COR-L47 (cell line): ENCODE measurements at places on chromosomes 3 and 15.

GRCh38 chr15:74200412-74200815 is 2.2 kb downstream of the STRA6 start:
- no peak for DNase-seq

DNA sequence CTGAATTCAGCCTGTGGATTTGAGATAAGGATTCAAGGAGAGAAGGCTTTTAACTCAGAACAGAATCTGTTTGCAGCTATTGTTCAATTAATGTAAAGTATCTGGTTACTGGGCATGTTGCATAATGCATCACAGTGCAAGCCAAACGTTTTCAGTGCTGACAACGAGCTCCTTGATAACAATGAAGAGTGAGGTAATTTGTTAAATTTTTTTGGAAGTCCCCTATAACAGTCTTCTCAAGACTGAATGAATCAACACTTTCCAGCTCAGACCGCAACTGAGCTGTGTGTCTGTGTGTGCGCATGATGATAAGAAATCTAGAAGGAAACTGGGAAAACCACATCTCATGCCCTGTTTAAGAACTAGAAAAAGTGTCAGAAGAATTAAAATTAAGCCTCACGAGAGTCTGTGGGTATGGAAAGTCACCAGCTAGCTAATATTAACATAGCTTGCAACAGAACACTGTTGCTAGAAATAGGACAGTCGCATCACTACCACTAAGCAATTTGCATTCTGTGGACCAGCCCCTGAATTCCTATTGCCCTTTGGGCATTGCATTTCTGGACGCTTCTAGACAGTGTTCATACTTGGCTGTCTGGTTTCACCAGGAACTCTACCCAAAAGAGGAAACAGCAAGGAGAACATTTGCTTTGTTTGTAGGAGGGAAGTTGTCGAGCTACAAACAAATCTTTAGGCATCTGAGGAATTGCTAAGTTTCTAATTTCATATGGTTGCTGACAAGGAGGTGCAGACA is 43.7 kb upstream of the ATP2C1 start:
- no peak for DNase-seq

- peak; percentile 2 for DNase-seq
Observed at GRCh38 chr15:56817321-56818080, 84.2 kb upstream of the ZNF280D start.

GRCh38 chr3:127233371-127233770 is 40.4 kb downstream of the PRR23E start:
- DNase-seq, result no peak

DNA sequence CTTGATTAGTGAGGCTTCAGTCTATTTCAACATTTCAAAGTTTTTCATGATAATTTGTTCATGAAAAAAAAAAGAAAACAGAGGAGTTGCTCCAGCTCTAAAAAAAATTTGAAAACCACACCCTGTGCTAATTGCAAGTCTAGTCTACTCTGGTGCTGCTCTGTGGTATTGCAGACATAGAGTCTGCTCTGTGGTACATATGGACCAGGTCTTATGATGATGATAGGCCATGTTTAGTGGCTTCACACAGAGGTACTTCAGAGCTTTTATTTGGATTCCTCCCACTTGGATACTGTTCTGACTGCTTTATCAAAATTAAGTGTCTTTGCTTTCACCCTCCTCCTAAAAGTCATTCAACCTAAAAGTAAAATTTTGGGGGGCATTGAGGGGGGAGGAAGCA is 160.8 kb downstream of the ALCAM start:
- DNase-seq, result no peak

- DNase-seq, result no peak
Observed at GRCh38 chr3:69200384-69201068, 78.1 kb upstream of the LMOD3 start.

- DNase-seq, result no peak
Observed at GRCh38 chr3:41464858-41465257, 265.6 kb downstream of the CTNNB1 start.

DNA sequence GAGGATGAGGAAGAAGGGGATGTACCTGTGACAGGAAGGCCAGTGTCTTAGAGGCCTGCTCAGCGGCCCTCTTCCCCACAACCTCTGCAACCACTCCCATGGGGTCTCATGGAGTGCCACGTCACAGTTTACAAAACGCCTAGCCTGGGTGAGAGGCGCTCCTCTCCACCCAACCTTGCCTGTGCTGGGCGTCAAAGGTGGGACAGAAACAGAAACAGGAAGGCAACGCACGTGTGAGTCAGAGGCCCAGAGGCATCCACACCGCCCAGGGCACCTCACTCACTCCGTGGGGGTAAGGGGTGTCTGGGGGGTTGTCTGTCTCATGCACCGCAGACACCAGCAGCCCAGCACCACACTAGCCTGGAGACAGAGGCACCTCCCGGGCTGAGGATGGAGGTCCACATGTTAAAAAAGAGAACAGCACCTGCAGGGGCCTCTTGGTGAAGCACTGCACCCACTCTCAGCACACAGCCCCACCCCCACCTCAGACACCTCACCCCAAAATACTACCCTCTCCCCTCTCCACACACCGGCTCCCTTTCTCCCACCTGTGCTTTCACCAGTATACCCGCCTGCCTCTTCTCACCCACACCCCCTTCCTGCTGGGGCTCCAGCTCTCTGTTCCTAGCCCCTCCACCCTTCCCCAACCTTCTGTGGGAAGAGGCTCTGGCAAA is 4.7 kb upstream of the CALML4 start:
- DNase-seq, result no peak

DNA sequence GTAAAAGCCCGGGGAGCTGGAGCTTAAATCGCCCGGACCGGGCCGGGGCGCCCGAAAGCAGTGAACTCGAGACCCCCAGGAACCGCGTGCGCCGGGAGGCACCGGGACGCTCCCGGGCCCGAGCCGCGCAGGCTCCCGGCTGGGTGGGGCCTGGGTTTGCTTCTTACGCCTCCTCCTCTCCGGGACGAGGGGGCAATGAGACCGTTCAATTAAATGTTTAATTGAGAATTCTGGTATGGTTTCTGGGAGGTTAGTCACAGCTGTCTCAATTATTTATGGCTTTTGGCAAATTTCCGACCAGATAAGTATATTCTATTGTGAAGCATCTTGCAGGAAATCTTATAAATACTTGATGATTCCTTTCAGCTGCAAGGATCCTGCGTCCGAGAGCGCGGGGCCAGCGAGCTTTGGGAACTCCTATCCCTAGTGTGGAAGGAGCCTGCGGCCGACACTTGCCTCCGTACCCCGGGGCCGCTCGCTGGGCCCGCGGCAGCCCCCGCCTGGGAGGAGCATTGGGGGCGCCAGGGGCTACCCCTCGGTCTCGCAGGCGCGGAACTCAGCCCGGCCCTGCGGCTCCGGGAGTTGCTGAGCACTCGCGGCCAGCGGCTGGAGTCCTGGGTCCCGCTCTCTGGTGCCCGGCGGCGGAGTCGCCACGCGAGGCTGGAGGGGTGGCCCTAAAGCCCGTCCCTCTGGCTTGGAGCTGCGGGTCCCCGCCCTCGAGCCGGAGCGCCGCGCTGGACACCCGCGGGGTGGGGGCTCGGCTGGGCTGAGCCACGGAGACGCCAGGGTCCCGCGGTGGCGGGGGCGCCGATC is 10.3 kb downstream of the ISL2 start:
- DNase-seq, result no peak

GRCh38 chr3:195704433-195704999 is 16.3 kb upstream of the MUC20 start:
- DNase-seq, result no peak

GRCh38 chr3:171176244-171176933 is 149.9 kb upstream of the SLC2A2 start:
- DNase-seq, result no peak

DNA sequence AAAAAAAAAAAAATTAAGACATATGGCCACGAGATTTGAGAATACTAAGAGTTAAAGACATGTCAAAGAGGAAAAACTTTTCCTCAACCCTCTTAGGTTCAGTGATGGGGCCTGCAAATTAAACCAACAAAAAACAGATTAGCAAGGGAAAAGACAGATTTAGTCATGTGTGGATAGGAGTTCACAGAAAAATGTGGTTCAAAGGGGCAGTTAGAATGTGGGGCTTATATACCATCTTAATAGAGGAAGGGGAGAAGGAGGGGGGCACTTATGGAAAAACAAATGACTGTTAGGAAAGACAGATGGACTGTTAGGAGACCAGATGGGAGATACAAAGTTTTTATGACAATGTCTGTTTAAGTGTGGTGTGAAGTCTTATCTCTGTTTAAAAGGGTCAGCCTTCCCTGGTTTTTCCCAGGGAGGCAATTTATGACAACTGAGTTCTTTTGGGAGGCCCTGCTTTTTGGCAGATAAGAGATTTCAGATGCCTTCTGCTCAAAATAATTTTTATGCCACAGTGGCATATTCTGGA is 68.7 kb upstream of the FURIN start:
- no peak for DNase-seq

- DNase-seq, result no peak
Observed at GRCh38 chr3:115108614-115109013, 38.5 kb downstream of the ZBTB20 start.

GRCh38 chr15:82647045-82647834 is at the start of gene CPEB1:
Gene CPEB1, minus strand, starts transcription at chr15:82647363. Its CDS starts 18,904 bp downstream, at chr15:82628459.
- peak; percentile 1 for DNase-seq

GRCh38 chr3:137792626-137793271 is 28.6 kb downstream of the SOX14 start:
- DNase-seq, result peak; percentile 27

DNA sequence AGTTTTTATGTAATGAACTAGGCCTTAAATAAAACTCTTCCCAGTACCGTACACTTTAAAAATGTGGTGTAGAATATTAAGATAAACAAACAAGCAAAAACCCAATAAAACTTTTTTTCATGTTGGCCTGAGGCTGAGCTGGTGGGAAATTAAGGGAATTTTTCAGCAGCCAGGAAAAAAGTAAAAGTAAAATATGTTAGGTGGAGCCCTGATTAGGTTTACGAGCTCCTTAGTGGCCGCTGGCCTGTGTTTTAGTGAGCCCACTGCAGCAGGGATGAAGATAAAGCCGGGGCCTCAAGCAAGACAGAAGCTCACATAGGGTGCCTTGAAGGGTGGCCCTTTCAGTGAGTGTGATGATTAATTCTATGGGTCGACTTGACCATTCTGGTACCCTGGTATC is 16.1 kb upstream of the ARL14 start:
- DNase-seq, result no peak

GRCh38 chr15:58267051-58267450 is 128.9 kb downstream of the AQP9 start:
- DNase-seq, result no peak

- peak; percentile 22 for DNase-seq
Observed at GRCh38 chr3:96449803-96450202, 364.6 kb upstream of the EPHA6 start.

- no peak for DNase-seq
Observed at GRCh38 chr3:131561511-131561910, 58.7 kb upstream of the MRPL3 start.

- DNase-seq, result no peak
Observed at GRCh38 chr15:52100807-52101442, 11.7 kb downstream of the BCL2L10 start.

- no peak for DNase-seq
Observed at GRCh38 chr3:62312201-62312600, 61.1 kb downstream of the FEZF2 start.

DNA sequence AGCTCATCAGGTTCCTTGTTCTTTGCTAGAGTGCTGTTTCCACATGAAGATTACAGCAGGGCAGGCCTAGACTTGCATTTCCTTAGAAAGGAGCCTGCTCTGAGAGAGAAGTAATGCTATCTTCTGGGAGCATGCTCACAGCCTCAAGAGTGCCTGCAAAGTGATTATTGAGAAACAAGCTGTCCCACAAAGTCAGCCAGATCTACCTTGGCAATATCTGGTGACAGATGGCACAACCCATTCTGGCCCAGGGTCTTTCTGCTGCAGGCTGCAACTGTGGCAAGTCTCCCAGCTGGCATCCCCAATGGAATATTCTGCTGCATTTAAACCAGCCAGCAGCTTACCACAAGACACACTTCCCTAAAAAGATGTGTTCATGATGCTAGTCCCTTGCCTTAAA is 29.3 kb downstream of the MTMR10 start:
- no peak for DNase-seq

- no peak for DNase-seq
Observed at GRCh38 chr15:99438224-99438585, 127.6 kb upstream of the MEF2A start.

GRCh38 chr3:114527036-114527644 is 233.3 kb downstream of the TIGIT start:
- no peak for DNase-seq

- DNase-seq, result peak; percentile 52
Observed at GRCh38 chr15:27127815-27128570, 157.0 kb downstream of the GABRG3 start.

DNA sequence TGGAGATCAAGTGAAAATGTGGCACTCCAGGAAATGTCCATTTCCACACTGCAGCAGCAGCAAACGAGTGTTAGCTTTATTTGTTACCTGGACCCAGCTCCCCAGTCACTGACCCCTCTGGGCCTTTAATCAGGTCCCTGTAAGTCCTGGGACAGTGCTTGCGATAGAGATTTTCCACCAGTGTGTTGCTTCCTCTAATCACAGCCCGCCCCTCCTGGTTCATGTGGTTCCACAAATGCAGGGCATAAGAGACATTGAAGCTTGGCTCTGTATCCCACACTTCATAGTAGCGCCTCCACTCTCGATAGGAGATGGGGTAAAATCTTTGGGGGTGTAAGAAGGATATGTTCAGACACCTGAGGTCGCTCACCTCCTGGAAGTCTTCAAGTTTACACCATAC is 8.0 kb downstream of the A4GNT start:
- DNase-seq, result no peak

- no peak for DNase-seq
Observed at GRCh38 chr3:194673761-194674160, 1.8 kb upstream of the LSG1 start.

- no peak for DNase-seq
Observed at GRCh38 chr3:97712919-97713318, 51.6 kb upstream of the ARL6 start.

- no peak for DNase-seq
Observed at GRCh38 chr3:98680723-98681122, 82.4 kb upstream of the ST3GAL6 start.

- DNase-seq, result no peak
Observed at GRCh38 chr3:177437513-177438337, 240.4 kb upstream of the TBL1XR1 start.

DNA sequence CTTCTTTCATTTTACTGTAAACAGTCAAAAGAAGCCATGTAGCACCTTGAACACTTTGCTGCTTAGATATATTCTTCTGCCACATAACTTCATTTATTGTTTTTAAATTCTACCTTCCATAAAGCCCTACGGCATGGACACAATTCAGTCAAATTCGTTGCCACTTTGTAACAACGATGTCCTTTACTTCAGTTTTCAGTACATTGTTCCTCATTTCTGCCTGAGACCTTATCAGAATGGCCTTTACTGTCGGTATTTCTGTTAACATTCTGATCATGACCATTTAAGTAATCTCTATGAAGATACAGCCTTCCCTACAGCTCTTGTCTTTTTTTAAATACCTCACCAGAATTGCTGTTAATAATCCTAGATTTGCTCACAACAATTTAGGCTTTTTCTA is 466.9 kb downstream of the NAALADL2 start:
- no peak for DNase-seq

DNA sequence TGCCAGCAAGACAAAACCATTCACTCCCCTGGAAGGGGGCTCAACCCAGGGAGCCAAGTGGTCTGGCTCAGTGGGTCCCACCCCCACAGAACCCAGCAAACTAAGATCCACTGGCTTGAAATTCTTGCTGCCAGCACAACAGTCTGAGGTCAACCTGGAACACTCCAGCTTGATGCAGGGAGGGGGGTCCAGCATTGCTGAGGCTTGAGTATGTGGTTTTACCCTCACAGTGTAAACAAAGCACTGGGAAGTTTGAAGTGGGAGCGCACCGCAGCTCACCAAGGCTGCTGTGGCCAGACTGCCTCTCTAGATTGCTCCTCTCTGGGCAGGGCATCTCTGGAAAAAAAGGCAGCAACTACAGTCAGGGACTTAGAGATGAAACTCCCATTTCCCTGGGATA is 81.7 kb downstream of the MSL2 start:
- no peak for DNase-seq

- DNase-seq, result no peak
Observed at GRCh38 chr15:69920221-69920620, 177.5 kb downstream of the TLE3 start.
